Metanephros (tissue), 2 donors: ENCODE measurements at places on chromosomes 16 and 17. TPM values are rescaled to one million over a fixed set of nuclear protein-coding genes. Genes with fewer than 3 reads are reported as not detected.

MYH8 gene
- 1,213 TPM for total RNA-seq

USP43 gene
- total RNA-seq = 5.3 TPM

MT4 gene
- total RNA-seq = not detected

PFN1 gene
- 419 TPM for total RNA-seq

TBC1D3K gene
- not detected for total RNA-seq

SEZ6L2 gene
- 17.3 TPM for total RNA-seq
